ENCODE measurements at places on chromosomes 6 and 20.

DNA sequence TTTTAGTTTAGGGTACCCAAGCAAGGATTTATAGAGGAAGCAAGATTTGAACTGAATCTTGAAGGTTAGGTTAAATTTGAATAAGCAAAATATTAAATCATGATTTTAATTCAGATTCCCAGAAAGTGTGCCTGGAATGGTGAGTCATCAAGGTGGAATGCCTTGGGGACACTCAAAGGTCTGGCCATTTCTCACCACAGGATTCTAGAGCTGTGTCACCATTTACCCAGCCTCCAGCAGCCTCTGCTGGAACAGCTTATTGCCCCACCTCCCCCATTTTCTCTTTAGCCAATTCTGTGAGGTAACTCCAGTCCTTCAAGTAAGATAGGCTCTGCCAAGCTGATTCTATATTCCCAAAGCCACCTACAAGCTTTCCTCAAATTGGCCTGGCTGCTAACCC, 181.4 kb downstream of the SIM1 start:
- peak; percentile 80 for DNase-seq

- peak; percentile 80 for DNase-seq
Measured at GRCh38 chr6:45661661-45662060, 283.9 kb upstream of the SUPT3H start.

- peak; percentile 23 for DNase-seq
Measured at GRCh38 chr6:56724455-56724854, 81.8 kb upstream of the DST start.

DNA sequence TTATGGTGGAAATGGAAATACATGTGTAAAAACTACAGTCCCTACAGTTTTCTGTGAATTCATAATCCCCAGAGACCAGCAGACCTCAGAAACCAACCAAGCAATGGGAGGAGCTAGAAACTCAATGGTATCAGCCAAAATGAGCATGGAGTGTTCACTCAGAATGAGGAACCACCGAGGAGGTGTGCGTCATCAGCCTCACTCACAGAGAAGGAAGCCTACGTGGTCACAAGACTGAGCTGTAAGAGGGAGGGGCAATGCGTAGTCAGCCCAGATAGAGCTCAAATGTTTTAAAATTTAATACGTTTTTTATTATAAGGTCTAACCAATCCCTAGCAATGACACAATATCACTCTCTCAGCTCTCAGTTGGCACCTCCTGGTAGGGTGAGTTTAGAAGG, 17.4 kb downstream of the MYLK4 start:
- DNase-seq, result no peak

DNA sequence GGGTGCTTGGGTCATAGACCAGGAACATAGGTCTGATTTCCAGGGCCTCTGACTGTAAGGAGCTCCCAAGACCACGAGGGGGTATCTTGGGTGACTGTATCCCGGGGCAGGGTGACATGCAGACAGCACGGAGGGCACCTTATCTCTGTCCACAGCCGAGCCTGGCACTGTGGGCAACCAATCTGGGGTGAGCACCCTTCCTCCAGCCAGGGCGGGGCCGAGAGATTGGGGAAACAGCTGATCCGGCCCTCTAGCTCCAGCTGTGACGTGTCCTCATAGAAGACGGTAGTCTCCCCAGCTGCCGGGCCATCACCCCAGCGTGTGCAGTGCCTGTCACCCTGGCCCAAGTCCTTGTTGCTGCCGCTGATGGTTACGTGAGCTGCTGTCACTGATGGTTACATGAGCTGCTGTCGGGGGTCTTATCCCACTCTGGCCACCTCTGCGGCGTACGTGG, 139.6 kb upstream of the RNF24 start:
- DNase-seq, result no peak

DNA sequence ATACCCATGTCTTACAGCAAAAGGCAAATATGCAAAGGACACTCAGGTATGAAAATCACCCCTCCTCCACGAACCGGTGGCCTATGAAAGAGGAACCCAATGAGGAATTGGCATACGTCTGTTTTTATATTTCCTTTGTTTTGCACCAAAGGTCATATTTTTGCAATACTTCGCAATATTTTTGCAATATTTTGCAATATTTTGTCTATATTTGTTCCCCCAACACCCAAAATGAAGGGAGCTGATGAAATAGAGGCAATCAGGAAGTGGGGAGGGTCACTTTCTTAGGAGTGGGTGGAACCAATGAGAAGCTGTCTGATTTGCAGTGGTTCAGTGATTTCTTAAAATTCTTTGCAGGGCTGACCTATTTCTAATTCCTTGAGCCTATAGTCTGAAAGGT, 296.8 kb upstream of the TSHZ2 start:
- DNase-seq, result no peak

DNA sequence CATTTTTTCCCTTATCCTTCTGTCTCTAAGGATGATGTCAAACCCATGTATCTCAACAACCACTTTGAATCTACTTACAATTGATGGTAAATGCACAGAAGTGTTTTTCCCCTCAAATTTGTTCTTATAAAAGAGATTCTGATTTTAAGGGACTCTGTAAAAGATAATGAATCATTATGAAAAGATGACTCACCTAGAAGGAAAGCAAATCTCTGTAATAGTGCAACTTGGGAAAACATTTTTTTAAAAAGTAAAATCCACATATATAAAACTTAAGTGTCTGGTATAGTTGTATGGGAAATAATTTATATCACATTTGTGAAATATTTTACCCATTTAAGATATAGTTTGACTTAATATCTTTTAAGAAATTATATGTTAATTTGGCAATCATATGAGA, 137.0 kb downstream of the TINAG start:
- DNase-seq, result no peak

GRCh38 chr6:13188306-13188705, 140.0 kb downstream of the TBC1D7 start:
- DNase-seq, result no peak

- no peak for DNase-seq
Measured at GRCh38 chr20:32670773-32671455, 2.8 kb downstream of the C20orf203 start.

GRCh38 chr20:37797669-37798175, 103.9 kb downstream of the CTNNBL1 start:
- DNase-seq, result no peak

- DNase-seq, result no peak
Measured at GRCh38 chr6:3402310-3403237, 54.3 kb downstream of the SLC22A23 start.

DNA sequence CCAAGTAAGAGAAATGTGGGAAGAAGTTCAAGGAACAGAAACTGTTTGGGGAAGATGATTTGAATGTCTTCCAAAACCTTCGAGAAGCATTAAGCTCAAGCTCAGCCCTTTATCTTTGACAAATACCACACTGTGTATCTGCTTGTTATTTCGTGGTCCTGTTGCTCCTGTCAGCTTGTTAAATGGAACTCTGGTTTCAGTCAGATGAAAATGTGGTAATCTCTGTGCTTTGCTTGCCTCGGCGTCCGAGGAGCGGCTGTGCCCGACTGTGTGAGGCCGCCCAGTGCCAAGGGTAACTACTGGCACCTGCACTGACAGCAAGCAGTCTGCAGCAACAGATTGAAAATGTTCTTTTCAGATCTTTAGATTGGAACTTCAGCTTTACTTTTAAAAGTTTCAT, 577.9 kb upstream of the FLRT3 start:
- DNase-seq, result no peak

GRCh38 chr6:90388395-90388794, 91.8 kb upstream of the BACH2 start:
- DNase-seq, result no peak

DNA sequence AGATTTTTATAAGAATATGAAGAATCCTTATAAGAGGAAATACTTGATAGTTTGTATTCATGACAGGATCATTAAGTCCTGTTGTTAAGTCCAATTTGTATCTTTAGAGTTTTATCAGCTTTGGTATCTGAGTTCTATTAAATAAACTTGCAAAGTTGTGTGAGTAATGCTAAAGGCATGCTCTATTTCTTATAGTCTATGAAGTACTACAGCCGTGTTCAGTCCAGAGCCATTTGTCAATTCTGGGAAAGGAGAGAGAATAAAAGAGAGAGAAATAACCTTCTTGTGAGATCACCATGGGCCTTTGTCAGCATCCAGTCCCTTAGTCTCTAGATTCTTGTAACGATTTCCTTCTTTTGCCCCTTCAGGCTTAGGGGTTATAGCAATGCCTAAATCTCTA, 181.2 kb upstream of the POU3F2 start:
- DNase-seq, result no peak

GRCh38 chr20:55273149-55273548, 732.2 kb downstream of the CBLN4 start:
- DNase-seq, result no peak

DNA sequence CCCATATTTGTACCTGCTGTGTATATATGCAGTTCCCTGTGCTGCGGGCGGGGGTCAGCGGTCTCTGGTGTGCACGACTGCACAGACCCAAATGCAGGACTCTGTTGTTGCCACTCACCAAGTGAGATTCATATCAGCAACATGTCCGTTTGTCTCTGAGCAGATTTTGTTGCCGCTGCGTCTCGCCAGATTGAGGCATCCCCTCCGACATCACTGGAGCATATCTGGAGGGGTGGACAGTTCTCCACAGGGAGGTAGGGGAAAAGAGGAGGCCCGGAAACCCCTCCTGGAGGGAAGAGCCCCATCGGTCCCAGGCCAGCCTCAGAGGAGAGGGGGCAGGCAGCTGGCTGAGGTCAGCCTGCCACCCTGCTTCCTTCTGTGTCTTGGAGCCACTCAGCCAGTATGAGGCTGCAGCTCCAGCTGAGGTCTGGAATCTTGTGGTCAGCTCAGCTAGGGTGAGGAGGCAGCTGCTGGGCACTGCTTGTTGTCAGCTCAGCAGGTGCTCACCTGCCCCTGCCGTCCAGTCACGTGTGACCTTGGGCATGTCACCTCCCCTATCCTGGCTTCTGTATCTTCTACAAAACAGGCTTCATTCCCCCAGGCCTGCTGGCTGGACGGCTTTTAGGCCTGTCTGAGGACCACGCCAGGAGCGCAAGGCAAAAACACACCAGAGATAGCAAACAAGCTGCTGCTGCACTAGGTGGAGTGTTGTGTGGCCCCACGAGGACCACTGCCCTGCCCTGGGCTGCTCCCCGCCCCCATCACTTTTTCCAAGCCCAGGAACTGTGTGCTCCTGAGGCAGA, 47.1 kb downstream of the HNF4A start:
- no peak for DNase-seq

DNA sequence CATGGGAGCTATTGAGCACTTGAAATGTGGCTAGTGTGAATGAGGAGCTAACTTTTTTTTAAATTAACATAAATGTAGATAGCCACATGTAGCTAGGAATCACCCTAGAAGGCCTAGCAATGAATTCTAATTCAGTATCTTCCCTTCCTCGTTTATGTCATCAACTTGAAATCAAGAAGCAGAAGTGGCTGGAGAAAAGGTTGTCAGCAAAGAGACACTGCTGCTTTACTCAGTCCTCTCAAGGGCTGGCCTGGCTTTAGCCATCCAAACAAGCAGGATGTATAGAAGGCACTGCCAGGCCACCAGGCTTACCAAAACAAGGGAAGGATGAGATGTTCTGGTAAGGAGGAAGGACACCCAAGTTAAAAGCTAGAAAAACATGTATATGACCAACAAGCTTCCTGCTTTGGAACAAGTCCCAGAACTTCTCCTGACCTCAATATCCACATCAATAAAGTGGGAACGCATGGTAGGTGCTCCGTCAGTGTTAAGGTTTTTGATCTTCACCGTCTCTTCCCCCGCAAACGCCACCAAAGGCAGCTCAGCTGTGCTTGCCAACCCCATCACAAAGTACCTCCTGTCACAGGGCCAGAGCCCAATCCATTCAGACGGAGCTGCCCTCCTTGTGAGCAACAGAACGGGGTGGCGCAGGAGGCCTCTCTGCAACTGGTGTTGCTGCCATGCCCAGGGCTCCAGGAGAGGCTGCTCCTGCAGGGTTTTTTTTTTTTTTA, 235.8 kb upstream of the RIN2 start:
- peak; percentile 94 for DNase-seq

GRCh38 chr20:57611586-57612311, 8.5 kb downstream of the ZBP1 start:
- no peak for DNase-seq

GRCh38 chr6:7051780-7052442, 55.9 kb upstream of the RREB1 start:
- DNase-seq, result no peak

- DNase-seq, result no peak
Measured at GRCh38 chr6:122718616-122719015, 60.9 kb upstream of the FABP7 start.

GRCh38 chr20:18215566-18215965, 72.8 kb upstream of the ZNF133 start:
- DNase-seq, result no peak

GRCh38 chr6:1662534-1662933, 52.8 kb downstream of the FOXC1 start:
- no peak for DNase-seq

DNA sequence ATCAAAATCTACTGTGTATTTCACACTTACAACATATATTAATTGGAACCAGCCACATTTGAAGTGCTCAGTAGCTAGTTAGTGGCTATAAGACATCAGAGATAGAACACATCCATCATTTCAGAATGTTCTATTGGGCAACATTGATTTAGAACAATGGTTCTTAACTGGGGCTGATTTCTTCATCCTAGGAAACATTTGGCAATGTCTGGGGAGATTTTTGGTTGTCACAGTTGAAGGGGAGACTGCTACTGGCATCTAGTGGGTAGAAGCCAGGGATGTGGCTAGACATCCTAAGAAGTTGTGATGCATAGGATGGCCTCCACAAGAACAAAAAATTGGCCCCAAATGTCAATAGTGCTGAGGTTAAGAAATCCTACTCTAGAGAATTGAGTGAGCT, 132.5 kb downstream of the OLIG3 start:
- no peak for DNase-seq

GRCh38 chr6:148629592-148630465, 117.0 kb upstream of the UST start:
- DNase-seq, result no peak

- DNase-seq, result no peak
Measured at GRCh38 chr6:8659404-8660189, 224.3 kb upstream of the SLC35B3 start.

DNA sequence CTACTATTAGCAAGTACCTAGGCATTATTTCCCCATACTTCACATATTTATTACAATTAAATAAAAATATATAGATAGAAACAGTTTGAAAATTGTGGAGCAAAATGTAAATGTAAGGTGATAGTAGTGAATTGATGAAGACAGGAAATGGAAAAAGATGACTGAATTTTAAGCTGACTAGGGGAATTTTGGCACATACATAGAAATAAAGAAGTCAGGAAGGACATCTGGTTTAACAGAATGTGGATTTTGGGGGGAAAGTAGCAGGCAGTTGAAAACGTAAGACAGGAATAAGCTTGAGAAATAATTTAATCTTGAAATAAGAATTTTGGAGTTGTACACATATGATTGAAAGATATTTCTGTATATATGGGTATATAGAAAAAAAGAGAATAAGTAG, 701.7 kb upstream of the CITED2 start:
- no peak for DNase-seq

GRCh38 chr6:106666282-106667021, 37.1 kb downstream of the QRSL1 start:
- no peak for DNase-seq

DNA sequence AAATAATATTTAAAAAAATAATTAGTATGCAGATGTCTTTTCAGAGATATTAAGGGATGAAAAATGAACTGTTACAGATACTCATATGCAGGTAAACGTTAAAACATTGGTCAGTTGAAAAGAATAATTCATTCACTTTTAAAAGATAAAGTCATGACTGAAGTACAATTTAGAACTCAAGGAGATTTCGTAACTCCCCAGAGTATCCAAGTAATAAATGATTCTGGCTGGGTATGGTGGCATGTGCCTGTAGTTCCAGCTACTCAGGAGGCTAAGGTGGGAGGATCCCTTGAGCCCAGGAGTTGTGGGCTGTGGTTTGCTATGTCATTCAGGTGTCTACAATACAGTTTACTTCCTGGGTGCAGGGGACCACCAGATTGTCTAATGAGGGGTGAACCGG, 122.3 kb upstream of the TMEM181 start:
- DNase-seq, result no peak

All from RPMI7951 (cell line).